IPS DF 19.7 (cell line): ENCODE measurements at places on chromosomes 6 and 20.

- no peak for DNase-seq
These were observed 45.9 kb upstream of the CTNNBL1 start for GRCh38 chr20:37647946-37648345.

DNA sequence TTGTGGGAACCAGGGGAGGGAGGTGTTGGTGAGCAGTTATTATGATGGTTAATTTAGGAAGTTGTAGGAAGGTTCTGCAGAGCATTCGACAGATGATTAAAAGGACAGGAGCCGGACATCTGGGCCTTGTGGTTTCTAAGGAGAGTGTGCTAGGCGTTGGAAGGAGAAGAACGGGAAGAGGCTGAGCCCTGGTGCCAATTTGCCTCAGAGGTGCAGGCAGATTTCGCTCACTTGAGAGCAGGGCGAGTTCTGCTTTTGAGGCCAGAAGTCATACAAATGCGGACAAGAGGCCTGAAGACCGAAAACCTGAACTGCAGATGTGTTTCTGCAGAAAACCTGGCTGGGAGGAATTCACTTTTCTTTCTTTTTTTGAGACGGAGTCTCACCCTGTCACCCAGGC lies 30.5 kb upstream of the RPS6KA2 start:
- no peak for DNase-seq

GRCh38 chr20:46767127-46767761 lies 57.8 kb downstream of the SLC2A10 start:
- no peak for DNase-seq

GRCh38 chr6:34195726-34196115 lies 41.0 kb upstream of the HMGA1 start:
- DNase-seq: no peak

GRCh38 chr6:113317891-113318574 lies 539.1 kb upstream of the MARCKS start:
- no peak for DNase-seq

GRCh38 chr6:111558690-111559187 lies 46.9 kb downstream of the TRAF3IP2 start:
- no peak for DNase-seq
